Head of caudate nucleus (tissue), 42 donors: ENCODE measurements at places on chromosomes 6 and 20.

- DNase-seq, result no peak
Measured at GRCh38 chr20:17109307-17109706, 117.5 kb upstream of the PCSK2 start.

DNA sequence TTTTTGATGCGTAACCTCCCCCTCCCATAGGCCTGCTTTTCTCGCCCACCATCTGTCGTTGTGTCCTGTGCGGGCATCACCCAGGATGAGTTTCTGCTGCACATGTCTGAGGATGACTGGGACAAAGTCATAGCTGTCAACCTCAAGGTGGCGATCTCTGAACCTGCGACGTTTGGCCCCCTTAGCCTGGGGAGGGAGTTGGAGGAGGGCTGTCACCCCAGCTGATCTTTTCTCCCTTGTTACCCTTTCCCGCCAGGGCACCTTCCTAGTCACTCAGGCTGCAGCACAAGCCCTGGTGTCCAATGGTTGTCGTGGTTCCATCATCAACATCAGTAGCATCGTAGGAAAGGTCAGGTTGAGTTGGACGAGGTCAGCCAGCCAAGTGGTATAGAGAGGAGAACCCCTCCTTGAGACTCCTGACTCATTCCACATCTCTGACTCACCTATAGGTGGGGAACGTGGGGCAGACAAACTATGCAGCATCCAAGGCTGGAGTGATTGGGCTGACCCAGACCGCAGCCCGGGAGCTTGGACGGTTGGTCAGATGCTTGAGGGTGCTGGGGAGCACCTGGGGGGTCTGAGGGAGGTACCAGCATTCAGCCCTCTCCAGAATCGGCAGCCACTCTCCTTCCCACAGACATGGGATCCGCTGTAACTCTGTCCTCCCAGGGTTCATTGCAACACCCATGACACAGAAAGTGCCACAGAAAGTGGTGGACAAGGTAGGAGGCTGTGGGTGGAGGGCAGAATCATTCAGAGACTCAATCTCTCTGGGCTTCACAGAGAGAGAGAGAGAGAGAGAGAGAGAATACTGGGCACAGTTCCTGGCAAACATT lies 954 bp downstream of the HSD17B8 start:
- DNase-seq, result no peak

GRCh38 chr20:35652641-35653429 lies 11.9 kb downstream of the CPNE1 start:
- no peak for DNase-seq

GRCh38 chr6:13764996-13765395 lies 49.4 kb downstream of the MCUR1 start:
- DNase-seq, result no peak

DNA sequence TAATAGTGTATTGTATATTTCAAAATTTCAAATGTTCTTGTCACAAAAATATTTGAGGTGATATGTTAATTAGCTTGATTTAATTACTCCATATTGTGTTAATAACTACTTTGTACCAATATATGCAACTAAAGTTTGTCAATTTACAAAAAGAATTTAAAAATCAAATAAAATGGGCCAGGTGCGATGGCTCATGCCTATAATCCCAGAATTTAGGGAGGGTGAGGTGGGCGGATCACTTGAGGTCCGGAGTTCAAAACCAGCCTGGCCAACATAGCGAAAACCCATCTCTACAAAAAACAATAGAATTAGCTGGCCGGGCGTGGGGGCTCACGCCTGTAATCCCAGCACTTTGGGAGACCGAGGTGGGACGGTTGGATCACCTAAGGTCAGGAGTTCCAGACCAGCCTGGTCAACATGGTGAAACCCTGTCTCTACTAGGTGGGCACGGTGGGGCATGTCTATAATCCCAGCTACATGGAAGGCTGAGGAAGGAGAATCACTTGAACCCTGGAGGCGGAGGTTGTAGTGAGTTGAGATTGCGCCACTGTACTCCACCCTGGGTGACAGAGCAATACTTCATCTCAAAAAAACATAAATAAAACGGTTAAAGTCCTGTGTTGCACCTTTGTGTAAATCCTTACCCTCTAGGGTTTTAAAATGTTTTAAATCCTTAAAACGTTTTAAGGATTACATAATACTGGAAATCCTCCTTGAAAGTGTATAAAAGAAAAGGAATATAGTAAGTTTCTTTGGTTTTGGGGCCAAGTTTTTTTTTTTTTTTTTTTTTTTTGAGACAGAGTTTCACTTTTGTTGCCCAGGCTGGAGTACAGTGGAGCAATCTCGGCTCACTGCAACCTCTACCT lies 4.0 kb downstream of the HSPA1B start:
- no peak for DNase-seq

GRCh38 chr6:144534180-144534579 lies 249.0 kb downstream of the UTRN start:
- DNase-seq, result no peak

- DNase-seq, result no peak
Measured at GRCh38 chr6:142947714-142948480, 2.9 kb upstream of the HIVEP2 start.

DNA sequence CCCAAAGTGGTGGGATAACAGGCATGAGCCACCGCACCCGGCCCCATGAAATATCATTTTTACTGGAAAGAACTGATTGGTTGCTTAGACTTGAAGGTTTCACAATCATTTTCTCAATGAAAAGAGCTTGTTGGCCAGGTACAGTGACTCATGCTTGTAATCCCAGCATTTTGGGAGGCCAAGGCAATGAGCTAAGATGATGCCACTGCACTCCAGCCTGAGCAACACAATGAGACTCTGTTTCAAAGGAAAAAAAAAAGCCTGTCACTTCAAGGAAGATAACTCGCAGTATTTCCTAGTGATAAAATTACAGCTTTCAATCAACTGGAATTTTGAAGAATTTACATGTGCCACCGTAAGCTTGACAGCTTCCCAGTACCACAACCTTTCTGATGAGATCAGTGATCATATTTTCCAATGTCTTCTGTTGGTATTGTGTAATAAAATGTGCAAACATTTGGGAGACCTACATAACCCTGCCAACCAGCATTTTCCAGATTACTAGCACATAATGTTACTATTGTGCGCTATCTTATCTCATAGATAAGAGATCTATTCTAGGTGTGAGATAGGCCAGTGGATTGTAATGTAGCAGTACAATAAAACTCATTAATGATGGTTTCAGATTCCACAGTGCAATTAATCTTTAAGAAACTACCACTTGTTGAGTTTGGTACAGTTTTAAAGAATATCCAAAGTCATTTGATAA lies 7.2 kb downstream of the PNLDC1 start:
- DNase-seq, result no peak

DNA sequence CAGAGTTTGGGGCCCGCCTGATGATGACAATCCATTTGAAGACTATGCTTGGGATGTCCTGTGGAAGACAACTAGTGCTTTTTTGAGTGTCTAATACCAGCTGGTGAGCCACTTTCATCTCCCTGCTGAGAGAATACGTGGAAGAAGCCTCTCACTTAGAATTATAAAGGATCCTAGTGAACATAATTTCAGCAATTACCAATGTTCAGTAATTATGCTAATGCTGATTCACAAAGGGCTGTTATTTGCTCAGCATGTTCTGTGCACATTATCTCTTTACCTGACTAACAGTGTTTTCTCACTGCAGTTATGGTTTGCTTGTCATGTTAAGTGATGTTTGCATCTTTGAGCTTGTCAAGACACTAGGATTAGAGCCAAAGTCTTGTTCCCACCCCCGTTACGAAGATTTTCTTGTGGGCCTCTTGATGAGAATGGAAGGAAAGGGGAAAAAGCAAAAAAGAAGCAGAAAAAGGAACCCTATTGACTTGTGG lies 282.1 kb upstream of the CHD6 start:
- DNase-seq, result no peak

GRCh38 chr6:13553646-13554045 lies 20.8 kb upstream of the SIRT5 start:
- no peak for DNase-seq

DNA sequence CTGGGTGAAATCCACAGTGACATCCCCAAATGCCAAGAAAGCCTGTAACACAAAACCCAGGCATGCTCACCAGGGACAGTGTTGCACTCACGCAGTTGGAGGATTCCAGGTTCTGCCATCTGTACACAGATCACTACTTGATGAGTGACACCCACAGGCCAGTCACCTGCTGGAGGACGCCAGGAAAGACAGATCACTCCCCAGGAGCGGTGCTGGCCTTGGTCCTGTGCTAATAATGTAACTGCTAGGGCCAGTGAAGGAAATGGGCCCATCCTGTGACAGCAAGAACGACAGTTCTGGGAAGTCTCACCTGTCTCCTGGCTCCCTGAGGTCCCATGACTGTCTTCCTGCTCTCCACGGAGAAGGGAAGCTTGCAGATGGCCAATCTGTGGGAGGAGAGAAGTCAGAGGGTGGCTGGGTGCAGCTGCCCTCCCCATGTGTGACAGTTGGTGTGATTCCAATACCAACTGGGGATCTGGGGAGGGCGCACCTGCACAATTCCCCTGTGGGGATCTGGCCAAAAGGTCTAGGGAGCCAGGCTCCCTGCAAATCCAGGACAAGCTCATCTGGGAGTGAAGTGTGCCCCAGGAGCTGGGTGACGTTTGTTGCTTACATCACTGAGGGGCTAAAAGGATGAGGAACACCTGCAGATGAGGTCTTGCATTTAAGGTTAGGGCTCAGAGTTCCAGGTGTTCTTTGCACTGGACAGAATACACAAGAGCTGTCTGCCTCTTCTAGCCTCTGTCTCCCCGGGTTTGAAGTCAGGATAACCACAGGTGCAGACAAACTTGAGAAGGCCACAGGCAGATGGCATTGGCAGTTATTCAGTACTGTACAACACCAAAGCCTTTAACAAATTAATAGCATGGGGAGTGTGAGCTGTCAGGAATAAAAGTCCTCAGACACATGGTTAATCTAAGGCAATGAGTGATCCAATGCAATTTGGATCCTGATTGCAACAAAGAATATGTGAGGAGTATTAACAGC lies 10.3 kb downstream of the ZNF337 start:
- no peak for DNase-seq

DNA sequence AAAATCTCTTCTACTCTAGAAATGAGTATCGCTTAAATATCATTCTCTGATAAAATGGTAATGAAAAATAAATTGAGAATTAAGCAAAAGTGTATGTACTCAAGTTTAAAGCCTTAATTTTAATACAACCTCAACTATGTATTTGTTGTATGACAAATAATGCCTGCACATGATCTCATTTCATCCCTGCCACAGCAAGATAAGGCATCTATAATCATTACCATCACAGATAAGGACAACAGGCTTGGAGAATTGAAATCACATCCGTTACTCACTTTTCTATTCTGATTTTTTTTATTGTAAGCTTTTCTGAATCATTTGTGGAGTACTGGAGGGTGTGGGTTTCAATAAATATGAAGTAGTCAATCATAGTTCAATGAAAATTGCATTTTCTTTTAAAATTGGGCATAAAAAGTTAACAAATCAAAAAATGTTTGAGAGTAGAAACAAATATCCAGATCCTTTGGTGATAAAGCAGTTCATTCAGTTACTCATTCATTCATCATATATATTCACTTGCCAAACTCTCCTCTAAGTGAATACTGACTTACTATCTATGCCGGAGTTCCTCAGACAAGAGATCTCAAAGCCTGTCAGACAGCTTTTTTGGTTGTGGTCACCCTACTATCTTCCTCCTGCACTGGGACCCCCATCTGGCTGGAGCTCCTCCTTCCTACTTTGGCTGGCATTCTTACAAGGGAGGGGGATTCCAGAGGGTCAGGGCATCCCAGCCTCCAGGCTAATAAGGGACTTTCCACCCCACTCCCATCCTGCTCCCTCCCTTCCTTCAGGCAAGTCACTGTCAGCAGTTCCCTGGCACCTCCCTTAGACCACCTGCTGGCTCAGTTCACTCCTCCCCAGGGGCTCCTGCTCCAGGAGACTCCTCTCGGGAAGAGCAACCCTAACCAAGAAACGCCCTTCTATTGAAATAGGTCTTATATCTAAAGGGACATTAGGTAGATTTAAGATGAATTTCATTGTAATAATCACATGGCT lies 118.6 kb downstream of the OGFRL1 start:
- no peak for DNase-seq

- no peak for DNase-seq
Measured at GRCh38 chr6:32954986-32955802, 2.3 kb upstream of the HLA-DMA start.

- no peak for DNase-seq
Measured at GRCh38 chr6:89564752-89565427, 73.7 kb downstream of the LYRM2 start.

GRCh38 chr20:60255415-60255814 lies 297.2 kb downstream of the CDH26 start:
- no peak for DNase-seq

- DNase-seq, result no peak
Measured at GRCh38 chr6:45969883-45970282, 45.8 kb downstream of the CLIC5 start.

- no peak for DNase-seq
Measured at GRCh38 chr6:16918586-16918985, 157.3 kb upstream of the ATXN1 start.

DNA sequence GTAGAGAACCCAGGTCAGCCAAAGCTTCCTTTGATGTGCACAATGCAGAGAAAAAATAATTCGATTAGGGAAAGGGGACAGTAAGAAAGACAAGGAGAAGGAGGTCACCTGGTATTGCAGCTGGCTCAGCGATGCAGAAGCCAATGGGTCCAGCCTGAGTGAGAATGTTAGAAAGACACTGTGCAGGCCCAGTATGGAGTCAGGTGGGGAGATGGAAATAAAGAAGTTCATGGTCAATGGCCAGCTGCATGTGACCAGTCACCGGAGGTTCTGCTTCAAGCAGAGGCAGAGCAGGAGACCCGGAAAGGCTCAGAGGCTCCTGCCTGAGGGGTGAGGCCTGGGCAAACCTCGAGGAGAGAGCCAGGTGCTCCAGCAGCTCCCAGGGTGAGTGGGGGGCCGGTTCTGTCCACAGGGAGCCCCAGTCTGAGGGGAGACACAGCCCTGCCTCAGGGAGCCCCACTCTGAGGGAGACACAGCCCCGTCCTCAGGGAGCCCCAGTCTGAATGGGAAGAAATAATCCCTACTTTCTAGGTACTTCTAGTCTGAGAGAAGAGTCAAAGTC lies 51.3 kb downstream of the LRFN2 start:
- DNase-seq, result no peak

DNA sequence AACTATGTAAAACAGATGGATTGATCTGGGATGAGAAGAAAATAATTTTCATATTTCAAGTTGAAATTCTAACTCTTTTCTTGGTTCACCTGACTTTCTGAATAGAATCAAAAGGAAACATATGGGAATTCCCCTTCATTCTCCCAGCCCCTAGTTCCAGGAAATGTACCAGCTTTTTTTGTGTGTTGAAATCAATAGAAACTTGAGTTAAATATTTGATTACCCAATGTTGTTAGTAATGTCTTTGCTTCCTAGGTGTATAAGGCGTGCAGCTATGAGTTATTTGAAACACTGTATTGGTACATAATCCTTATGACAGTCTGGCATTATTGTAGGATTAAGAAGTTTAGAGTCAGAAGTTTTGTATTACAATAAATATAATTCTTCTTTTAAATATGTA lies 21.5 kb downstream of the VNN2 start:
- no peak for DNase-seq

- no peak for DNase-seq
Measured at GRCh38 chr6:90005048-90005827, 111.0 kb downstream of the GJA10 start.

DNA sequence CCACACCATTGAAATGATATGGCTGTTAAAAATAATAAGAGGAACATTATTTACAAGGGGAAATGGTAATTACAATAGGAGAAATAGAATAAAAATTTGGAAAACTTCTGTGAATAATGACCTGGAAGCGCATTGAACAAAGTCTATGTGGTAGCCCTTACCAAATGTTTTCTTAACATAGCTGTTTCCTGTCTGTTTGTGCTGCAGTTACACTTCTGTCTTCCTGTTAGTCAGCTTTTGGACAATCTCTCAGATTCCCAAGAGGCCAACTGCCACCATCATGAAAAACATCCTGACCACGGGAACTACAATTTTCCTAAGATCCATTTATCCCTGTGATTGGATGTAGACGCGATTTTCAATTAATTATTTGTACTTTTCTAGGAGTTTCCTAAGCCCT lies 754.4 kb upstream of the MARCKS start:
- no peak for DNase-seq
